ENCODE measurements at places on chromosomes 16 and 17.

- no peaks in the 10 kb centered on the region for H3K36me3 ChIP-seq
- no peaks in the 10 kb centered on the region for H3K27me3 ChIP-seq
- H3K27ac ChIP-seq: no peak overlapping the region
- H3K4me3 ChIP-seq: no peak overlapping the region
- peaks cover 23% of the 10 kb centered on the region for H3K4me1 ChIP-seq
Observed at GRCh38 chr17:29255926-29256522, 9.4 kb downstream of the CRYBA1 start.

- H3K36me3 ChIP-seq: no peaks in the 10 kb centered on the region
- DNase-seq: no peak
- H3K27me3 ChIP-seq: no peaks in the 10 kb centered on the region
- H3K4me1 ChIP-seq: peaks cover 3% of the 10 kb centered on the region
- no peak overlapping the region for H3K4me3 ChIP-seq
Observed at GRCh38 chr17:13642188-13642587, 40.5 kb upstream of the HS3ST3A1 start.

GRCh38 chr16:67043420-67043819 is 14.5 kb downstream of the CBFB start:
- DNase-seq: no peak
- H3K4me3 ChIP-seq: no peak overlapping the region
- H3K27me3 ChIP-seq: no peaks in the 10 kb centered on the region
- peaks cover 2% of the 10 kb centered on the region for H3K36me3 ChIP-seq
- peaks cover 12% of the 10 kb centered on the region for H3K4me1 ChIP-seq

DNA sequence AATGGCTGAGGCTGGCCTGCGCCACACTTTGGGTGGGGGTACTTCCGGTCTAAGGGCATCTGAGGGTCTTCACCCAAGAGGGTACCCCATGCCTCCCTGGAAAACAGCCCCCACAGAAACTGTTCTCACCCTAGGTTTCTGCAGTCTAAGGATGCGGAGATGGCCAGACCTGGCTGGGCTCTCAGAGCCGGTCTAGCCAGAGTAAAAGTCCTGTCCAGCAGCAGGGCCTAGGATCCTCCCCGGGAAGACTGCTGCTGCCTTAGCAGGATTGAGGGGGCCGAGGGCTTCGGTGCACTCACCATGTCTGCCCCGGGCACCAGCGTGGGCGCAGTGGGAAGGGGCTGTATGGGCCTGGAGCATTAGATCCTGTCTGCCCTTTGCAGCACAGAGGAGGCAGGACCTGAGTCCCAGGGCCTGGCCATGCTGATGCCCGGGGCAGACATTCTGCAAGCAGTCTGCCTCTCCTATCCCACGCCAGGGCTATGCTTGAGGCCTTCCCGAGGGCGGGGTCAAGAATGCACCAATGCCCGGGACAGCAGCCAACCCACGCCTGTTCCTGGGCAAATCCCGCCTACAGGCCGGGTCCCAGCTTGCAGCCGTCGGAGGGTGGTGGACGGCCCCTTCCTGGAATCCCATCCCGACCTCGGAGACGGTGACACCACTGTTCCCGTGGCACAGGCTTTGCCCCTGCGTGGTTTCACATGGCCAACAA is 54.7 kb downstream of the CBFA2T3 start:
- H3K36me3 ChIP-seq: no peaks in the 10 kb centered on the region
- DNase-seq: peak; percentile 71
- H3K27ac ChIP-seq: no peak overlapping the region
- H3K4me1 ChIP-seq: peaks cover 25% of the 10 kb centered on the region

DNA sequence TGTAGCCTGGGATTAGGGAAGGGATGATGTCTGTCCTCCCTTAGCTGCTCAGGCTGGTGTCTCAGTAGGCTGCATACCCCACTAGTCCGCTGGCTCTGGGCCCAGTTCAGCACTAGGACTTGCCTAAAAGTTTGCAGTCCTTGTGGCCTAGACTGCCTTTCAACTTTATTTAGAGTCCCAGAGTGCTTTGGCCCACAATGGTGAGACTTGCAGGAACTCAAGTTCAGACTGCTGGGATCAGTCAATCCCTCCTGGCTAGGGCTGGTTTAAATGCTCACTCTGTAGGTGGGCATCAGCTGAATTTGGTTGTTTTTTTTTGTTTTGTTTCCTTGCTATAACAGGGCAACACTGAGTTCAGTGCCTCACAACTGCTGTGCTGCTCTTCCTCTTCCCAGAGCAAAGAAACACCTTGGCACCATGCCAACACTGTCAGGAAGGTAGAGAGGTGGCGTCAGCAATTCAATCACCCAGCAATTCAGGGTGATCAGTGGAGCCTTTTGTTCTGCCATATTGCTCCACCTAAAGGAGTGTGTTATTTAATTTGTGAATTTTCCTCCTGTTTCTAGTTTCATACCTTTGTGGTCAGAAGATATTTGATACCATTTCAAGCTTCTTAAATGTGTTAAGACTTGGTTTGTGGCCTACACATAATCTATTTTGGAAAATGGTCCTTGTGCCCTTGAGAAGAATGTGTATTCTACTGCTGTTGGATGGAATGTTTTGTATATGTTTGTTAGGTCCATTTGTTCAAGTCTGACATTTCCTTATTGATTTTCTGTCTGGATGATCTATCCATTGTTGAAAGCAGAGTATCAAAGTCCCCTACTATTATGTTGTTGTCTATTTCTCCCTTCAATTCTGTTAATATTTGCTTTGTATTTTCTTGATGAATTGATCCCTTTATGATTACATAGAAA is 284.0 kb upstream of the PMFBP1 start:
- no peaks in the 10 kb centered on the region for H3K4me1 ChIP-seq
- H3K36me3 ChIP-seq: no peaks in the 10 kb centered on the region
- H3K27me3 ChIP-seq: no peaks in the 10 kb centered on the region
- no peak for DNase-seq
- no peak overlapping the region for H3K4me3 ChIP-seq
- H3K27ac ChIP-seq: no peak overlapping the region

GRCh38 chr17:45426561-45426960 is 6.1 kb downstream of the ARHGAP27 start:
- peaks cover 25% of the 10 kb centered on the region for H3K27me3 ChIP-seq
- H3K27ac ChIP-seq: no peak overlapping the region
- H3K4me3 ChIP-seq: no peak overlapping the region
- peaks cover 8% of the 10 kb centered on the region for H3K4me1 ChIP-seq
- no peaks in the 10 kb centered on the region for H3K36me3 ChIP-seq

DNA sequence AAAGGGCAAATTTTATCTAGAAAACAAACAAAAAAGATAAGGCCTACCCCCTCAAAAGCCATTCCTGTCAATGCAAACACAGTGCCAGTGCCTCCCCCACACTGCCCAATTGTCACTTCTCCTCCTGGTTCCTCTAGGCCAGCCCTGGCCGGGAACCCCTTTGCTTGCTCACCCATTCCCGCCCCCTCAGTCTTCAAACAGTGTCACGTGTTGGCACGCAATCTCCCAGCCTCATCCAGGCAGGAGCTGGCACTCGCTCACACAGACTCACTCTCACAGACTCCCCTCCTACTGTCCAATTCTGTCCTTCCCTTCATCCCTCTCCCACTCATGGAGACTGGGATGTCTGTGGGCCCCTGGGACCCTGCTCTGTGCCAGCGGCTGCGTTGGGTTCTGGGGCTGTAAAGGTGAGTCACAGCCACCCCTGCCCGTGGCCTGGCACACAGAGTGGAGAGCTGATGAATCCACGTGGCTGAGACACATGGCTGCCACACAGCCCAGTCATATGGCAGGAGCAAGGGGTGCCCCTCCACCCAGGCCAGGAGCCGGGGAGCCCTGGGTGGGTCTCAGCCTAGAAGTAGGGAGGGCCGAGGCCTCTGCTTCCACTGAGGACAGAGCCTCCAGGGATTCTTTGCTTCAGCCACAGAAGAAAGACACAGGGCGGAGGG is 54.8 kb downstream of the VAC14 start:
- peak; percentile 85 for DNase-seq
- H3K36me3 ChIP-seq: no peaks in the 10 kb centered on the region
- peaks cover 58% of the 10 kb centered on the region for H3K4me1 ChIP-seq
- H3K27me3 ChIP-seq: no peaks in the 10 kb centered on the region

DNA sequence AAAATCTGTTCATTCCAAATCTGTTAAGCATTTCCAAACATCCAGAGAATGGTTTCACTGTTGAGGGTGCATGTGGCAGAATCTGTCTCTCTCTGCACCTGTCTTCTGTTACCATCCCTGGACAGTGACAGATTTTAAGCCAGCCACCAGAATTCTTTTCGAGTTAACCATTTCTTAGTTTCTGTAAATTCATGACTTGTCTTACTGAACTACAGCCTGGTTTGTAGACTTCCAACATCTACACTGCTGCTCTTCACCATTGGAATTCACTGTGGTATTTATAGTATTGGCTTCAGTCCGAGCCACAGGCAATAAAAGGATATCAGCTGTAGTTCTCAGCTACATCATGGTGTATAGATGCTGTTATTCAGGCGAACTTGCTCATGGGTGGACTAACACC is 47.6 kb downstream of the GOSR1 start:
- H3K4me3 ChIP-seq: no peak overlapping the region
- H3K27ac ChIP-seq: no peak overlapping the region
- H3K4me1 ChIP-seq: peaks cover 8% of the 10 kb centered on the region
- peaks cover 3% of the 10 kb centered on the region for H3K36me3 ChIP-seq

DNA sequence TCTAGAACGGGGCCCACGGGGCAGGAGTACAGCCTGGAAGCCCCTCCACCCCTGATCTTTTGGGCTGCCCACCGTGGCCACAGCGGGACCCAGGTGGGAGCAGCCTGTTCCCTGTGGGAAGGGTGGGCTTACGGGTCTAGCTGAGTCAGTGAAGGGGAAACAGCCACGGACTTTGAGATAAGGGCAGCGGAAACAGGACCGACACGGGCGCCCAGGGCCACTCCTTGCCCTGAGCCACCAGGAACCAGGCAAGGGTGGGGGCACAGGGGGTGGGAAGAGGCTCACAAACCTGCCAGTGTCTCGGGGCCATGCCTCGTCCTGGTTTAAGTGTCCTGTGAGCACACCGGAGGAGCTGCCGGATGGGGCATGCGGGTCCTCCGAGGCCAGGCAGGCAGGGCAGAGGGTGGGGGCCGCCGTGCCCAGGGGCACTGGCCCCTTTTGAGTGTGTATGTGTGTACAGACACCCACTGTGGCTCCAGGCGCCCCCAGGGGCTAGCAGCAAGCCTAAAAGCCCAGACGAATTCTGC is 47.6 kb upstream of the PVALEF start:
- no peak overlapping the region for H3K27ac ChIP-seq
- no peaks in the 10 kb centered on the region for H3K36me3 ChIP-seq
- H3K27me3 ChIP-seq: no peaks in the 10 kb centered on the region
- H3K4me1 ChIP-seq: no peaks in the 10 kb centered on the region

GRCh38 chr17:70208080-70208794 is 38.9 kb downstream of the KCNJ2 start:
- DNase-seq: no peak
- no peak overlapping the region for H3K4me3 ChIP-seq
- no peaks in the 10 kb centered on the region for H3K27me3 ChIP-seq
- no peaks in the 10 kb centered on the region for H3K36me3 ChIP-seq

DNA sequence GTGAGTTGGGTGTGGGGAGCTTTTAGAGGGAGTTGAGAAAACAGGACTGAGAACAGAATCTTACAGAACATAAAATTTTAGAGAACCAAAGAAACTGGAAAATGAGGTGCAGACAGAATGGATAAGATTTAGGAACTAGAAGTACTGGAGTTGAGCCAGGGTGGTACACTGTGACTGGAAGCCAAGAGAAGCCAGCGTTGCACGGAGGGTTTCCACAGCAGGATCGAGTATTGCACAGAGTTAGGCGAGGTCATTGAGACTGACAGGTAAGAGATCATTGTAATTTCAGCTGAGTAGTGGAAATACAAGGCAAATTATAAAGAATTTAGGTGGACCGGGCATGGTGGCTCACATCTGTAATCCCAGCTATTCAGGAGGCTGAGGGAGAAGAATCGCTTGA is 6.6 kb downstream of the GSDMA start:
- no peaks in the 10 kb centered on the region for H3K4me1 ChIP-seq
- no peak overlapping the region for H3K4me3 ChIP-seq
- DNase-seq: no peak

DNA sequence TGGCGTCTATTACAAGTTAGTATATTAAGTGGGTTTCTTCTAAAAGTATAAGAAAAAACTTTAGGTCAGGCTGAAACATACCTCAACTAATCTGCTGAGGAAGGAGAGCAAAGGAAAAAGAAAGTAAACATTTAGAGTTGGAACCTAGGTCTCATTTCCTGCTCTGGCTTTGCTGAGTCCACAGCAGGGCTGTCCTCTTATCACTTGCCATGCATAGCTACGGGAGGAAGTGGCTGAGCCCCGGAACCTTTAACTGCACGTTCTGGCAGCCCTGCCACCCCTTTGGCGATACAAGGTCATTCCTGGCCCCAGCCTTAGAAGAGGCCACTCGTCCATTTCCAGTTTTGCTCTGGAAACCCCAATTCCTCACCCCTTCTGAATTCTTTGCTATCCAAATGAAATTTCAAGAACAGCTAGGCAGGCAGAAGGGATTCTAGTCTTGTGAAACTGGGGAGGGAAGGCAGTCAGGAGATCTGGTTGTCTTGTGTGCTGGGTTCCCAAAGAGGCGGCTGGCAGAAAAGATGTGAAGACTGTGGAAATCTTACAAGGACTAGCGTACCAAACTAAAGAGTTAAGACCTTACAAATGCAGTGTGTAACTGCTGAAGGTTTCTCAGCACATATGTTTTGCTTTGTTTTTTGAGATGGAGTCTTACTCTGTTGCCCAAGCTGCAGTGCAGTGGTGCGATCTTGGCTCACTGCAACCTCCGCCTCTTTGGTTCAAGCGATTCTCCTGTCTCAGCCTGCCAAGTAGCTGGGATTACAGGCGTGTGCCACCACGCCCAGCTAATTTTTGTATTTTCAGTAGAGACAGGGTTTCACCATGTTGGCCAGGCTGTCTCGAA is 19.1 kb downstream of the WIPI1 start:
- no peaks in the 10 kb centered on the region for H3K27me3 ChIP-seq
- peak overlapping the region; percentile 43 for H3K27ac ChIP-seq
- peaks cover 22% of the 10 kb centered on the region for H3K36me3 ChIP-seq
- H3K4me3 ChIP-seq: no peak overlapping the region
- H3K4me1 ChIP-seq: peaks cover 6% of the 10 kb centered on the region

DNA sequence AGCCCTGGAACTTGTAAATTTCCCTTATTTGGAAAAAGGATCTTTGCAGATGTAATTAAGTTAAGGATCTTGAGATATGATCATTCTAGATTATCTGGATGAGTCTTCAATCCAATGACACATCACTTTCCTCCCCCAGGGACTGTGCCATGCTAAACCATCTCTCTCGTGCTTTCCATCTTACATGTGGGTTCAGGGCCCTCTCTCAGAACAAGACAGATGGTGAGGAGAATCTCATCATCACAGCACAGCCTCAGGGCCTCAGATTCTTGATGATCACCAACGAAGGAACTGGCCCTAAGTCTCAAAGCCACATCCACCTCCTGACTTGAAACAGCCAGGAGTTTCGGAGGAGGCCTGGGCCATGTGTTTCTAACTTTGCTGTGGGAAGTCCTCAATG is 78.7 kb downstream of the LITAF start:
- DNase-seq: no peak
- H3K4me3 ChIP-seq: no peak overlapping the region
- no peaks in the 10 kb centered on the region for H3K27me3 ChIP-seq
- H3K4me1 ChIP-seq: no peaks in the 10 kb centered on the region
- no peaks in the 10 kb centered on the region for H3K36me3 ChIP-seq

DNA sequence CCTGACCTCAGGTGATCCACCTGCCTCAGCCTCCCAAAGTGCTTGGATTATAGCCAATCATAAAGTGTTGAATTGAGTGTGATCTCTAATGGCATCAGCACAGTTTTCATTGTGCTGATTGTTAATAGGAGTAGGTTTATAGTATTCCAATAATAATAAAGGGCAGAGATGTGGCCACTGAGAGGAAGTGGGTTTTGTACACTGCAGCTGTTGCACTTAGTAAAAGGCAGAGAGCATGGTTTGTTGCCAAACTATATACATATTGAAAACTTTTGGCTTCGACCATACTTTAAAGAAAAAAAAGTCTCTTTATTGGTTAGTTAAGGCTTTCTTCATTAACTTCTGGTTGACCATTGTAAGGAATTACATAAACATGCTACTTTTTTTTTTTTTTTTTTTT is 185.9 kb downstream of the CDK5R1 start:
- no peaks in the 10 kb centered on the region for H3K4me1 ChIP-seq
- no peak overlapping the region for H3K27ac ChIP-seq
- H3K27me3 ChIP-seq: no peaks in the 10 kb centered on the region
- no peak overlapping the region for H3K4me3 ChIP-seq

All from fibroblast of lung (primary cell).